ENCODE measurements at places on chromosomes 16 and 17.

DNA sequence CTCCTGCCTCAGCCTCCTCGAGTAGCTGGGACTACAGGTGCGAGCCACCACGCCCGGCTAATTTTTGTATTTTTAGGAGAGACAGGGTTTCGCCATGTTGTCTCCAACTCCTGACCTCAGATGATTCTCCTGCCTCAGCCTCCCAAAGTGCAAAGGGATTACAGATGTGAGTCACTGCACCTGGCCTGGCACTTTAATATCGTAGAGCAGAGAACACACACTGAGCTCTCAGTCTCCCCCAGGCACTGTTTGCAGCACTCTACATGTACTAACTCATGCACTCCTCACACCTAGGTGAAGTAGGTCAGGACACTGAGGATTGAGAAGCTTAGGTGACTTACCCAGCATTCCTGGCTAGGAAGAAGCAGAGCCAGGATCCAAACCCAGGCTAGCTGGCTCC, 15.0 kb downstream of the C17orf100 start:
- no peak for DNase-seq

DNA sequence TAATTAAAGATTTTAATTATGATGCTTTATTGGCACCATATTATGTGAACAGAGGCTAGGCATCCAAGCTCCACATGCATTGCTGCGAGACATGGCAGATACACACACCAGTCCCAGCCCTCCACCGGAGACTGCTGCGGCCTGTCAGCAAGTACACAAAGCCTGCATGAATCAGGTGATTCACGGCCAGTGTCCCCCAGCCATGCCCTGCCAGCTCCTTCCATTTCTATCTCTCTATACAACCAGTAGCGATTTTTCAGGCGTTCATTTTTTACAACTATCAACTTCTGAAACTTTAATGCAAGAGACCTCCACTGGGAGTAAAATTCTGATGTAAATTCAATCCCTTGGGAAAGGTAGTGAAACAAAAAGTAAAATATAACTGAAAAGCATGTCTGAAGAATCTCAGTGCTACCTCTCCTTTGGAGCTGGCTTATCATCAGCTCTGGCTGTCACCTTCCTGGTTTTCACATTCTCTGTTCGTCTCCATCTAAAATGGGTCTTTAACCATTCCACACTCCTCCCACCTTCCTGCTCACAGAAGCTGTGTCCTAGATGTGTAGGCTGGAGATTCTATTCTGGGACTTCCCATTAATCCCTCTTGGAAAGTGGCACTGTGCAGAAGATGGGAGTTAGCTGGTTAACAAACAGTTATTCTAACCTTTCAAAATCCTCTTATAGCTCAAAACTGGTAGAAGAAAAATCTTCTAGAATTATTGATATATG, 32.2 kb downstream of the HS3ST3A1 start:
- DNase-seq = no peak

GRCh38 chr17:5139458-5139732, 23.6 kb downstream of the USP6 start:
- no peak for DNase-seq

GRCh38 chr17:50931144-50931908, 65.2 kb upstream of the TOB1 start:
- DNase-seq = peak; percentile 71

DNA sequence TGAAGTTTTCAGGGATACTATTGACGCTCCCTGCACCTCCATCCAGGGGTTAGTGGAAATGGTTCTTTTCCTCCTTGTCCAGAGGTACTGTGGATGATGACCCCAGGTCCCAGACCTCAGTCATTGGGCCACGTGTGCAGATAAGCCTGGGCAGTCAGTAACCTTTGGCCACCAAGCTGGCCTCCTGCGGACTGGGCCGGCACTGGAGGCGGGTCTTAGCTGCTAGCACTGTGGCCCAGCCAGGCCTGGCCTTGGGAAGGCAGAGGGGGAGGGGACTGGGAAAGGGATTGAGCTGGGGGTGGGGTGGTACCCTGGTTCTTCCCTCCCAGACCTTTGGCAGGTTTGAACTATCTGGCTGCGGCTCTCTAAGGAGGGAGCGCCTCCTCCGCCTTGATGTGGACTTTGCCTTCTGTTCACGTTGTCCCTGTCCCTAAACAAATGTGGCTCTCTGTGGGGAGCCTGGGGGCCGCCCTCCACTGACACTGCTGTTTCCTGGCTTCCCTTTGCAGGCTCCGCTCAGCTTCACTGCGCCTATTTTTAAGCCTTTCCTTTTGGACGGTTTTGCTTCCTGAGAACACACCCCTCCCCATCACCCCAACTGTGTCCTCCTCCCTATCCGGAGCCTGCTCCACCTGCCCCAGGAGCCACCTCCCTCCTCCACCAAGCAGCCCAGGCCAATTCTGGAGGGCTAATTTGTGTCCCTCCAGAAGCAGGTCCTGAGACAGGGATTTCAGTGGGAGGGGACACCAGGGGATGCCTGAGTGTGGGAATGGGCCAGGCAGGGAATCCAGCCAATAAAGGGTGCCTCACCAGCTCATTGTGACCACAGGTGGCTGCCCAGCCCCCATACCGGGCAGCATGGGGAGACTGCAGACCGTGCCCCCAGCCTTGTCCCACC, 251.9 kb downstream of the SEC14L1 start:
- DNase-seq = peak; percentile 93

DNA sequence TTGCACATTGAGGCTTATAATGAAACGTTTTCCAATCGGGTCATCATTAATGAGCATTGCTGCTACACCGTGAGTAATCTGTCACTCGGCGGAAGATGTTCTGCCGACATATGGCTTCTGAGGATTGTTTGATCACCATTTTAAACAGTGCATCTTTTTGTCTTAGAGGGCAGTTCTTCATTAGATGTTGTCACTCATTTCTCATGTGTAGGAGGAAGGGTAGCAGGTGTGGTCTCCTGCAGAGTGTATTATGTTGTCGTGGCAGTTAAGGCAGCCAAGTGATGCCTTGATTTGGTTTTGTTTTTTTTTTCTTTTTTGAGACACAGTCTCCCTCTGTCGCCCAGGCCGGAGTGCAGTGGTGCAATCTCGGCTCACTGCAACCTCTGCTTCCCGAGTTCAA, 50.5 kb downstream of the SEC14L1 start:
- no peak for DNase-seq

- DNase-seq = no peak
Observed at GRCh38 chr16:73033271-73033998, 14.5 kb downstream of the ZFHX3 start.

- peak; percentile 54 for DNase-seq
Observed at GRCh38 chr17:41773731-41774193, 12.7 kb downstream of the JUP start.

DNA sequence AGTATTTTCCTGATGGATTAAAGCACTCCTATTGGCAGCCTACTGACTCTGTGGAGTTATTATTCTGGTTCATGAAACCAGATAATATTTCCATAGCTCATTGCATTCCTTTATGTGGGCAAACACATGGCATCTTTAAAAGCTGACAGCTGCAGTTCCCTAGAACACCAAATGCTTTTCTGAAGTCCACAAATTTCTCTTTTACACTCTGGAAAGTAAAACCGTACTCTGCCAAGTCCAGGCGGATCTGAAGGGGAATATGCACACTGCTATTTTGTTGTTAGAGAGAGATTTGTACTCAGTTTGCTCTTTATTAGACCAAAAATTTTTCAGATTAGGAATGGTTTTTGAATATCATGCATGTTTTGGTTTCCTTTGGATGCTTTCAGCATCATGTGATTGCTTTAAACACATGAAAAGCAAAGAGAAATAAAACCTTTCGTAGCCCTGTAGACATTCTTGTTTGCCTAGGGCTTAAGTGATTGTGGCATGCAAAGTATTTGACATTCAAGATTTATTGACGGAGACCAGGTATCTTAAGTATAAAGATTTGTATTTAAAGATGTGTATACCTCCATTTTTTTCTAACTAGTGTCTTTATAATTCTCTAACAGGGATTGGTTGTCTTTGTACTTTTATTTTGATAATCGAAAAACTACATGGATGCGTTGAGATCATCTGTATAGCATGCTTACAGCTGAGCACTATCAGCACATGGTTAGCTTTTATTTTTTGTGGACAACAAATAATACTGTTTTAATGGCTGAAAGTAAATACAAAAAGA, 19.5 kb downstream of the SEC14L1 start:
- no peak for DNase-seq

DNA sequence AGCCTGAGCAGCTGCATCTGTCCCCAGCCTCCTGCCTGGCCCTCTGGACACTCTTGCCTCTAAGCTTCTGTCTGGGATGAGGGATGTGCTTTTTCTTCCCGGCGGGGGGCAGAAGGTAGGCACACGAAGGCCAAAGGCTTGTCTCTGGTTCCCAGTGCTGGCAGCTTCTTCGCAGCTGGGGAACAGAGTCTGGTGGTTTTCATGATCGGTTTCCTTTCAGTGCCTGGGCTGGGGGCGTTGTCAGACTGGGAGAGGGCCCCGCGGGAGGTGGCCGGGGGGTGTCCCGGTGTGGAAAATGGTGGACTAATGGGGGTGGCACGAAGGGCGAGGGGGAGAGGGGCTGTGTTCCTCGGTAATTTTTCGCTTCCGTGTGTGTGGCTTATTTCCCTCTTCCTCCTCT, 988 bp downstream of the RAP1GAP2 start:
- no peak for DNase-seq

- no peak for DNase-seq
Observed at GRCh38 chr17:17492571-17492970, 3.6 kb downstream of the RASD1 start.

- DNase-seq = peak; percentile 76
Observed at GRCh38 chr17:29124135-29124924, 55.9 kb downstream of the MYO18A start.

DNA sequence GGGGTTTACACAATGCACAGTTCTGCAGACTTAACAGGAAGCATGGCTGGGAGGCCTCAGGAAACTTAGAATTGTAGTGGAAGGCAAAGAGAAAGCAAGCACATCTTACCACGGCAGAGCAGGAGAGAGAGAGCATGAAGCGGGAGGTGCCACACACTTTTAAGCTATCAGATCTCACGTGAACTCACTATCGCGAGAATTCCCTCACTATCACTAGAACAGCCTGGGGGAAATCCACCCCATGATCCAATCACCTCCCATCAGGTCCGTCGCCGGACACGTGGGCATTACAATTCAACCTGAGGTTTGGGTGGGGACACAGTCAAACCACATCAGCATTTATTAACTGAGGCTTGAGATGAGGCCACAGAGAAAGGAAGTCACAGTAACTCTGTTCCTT, 326.7 kb downstream of the C16orf95 start:
- DNase-seq = no peak

GRCh38 chr16:57576429-57576870, 34.0 kb downstream of the ADGRG5 start:
- peak; percentile 71 for DNase-seq

- DNase-seq = no peak
Observed at GRCh38 chr16:52407778-52408177, 139.2 kb downstream of the TOX3 start.

- no peak for DNase-seq
Observed at GRCh38 chr17:36730857-36731490, 129.6 kb downstream of the MRM1 start.

DNA sequence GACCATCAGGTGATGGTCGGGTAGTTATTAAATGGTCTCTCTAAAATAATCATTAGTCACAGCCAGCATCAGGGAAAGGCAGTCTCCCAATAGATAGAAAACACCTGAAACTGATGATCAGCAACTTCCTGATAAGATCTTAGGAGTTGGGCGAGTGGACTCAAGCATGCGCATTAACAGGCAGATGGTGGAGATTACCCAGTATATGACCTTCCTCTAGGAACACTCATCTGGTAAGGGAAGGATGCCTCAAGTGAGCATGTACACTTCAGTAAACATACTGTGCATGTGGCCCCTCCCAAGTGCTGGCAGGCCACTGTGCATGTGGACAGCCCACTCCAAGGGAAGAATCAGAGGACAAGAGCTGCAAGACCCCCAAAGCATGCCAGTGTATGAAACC, 105.9 kb downstream of the ABCC12 start:
- DNase-seq = no peak

- DNase-seq = peak; percentile 10
Observed at GRCh38 chr17:32382526-32383223, 32.7 kb downstream of the ZNF207 start.

DNA sequence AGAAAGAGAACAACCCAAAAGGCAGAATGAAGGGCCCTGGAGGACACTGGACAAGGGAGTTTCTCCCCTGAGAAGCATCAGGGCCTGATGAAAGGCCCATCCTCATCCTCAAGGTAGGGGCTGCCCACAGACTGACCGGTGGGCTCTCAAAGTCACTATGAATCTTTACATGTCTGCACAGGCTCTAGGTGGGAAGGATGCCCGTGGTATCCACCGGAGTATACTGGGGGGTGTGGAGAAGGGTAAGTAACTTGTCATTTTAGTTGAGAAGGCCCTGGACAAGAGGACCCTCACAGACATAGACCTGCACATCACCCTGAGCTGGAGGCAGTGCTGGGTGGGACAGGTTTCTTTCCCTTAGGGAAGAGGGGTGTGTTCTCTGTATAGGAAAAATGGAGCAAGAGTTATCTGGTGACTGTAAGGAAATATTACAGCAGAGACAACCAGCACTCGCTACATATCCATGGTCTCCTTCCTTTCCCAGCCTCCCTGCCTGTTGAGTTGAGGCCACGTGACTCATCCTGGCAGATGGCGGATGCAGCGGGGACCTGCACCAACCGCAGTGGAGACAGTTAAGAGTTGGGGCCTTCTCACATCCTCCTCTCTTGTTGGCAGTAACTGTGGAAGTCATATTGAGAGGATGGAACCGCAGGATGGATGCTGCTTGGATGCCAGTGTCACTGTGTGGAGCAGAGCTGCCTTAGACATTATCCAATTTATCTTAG, 45.6 kb upstream of the KCNJ12 start:
- DNase-seq = no peak

DNA sequence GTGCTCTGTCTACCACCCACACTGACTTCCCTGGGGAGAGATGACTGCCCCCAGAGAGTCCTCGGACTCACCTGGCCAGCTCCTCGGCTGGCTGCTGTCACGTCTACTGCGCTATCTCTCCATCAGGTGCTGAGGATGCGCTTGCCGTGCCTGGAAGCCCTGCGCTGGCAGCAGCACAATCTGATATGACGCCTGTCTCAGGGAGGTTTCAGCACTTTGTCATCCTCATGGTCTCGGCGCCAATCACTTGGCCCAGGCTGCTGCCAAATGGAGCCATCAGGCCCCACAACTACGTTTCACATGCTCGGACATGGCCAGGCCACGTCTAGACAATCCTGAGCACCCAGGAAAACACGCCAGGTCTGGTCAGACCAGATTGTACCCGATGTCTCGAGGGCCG, 46.7 kb downstream of the FOXL1 start:
- no peak for DNase-seq

DNA sequence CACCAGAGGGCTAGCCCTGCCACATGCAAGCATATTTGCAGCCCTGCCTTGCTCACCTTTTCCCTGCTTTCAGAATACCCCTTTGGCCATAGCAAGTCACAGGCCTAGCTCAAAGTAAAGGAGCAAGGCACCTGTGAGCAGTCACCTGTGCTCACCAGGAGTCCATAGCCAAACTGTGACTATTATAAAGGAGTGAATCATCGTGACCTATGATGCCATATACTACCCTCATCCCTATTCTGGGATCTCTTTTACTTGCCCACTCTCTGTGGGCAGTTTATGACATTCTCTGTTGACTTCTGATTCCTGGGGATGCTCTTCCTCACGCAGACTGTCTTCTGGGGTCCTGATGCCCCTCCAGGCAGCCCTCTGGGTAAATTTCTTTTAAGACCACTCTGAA, 200.5 kb upstream of the NLRP1 start:
- no peak for DNase-seq

GRCh38 chr16:60271025-60271771, 1537.1 kb upstream of the GOT2 start:
- DNase-seq = no peak

- no peak for DNase-seq
Observed at GRCh38 chr16:69688589-69688988, 37.8 kb downstream of the NQO1 start.

GRCh38 chr16:84339311-84339710, 29.0 kb upstream of the ATP2C2 start:
- DNase-seq = no peak

All from small intestine (tissue), 16 donors.